PC-3 (cell line): ENCODE measurements at places on chromosomes 2 and 18. TPM values are rescaled to one million over a fixed set of nuclear protein-coding genes. Genes with fewer than 3 reads are reported as not detected.

SCN3A gene
- 0.07 and 0.12 TPM in 2 replicates for total RNA-seq

ACKR3 gene
- 0.86 and 3.1 TPM in 2 replicates for total RNA-seq

PLCD4 gene
- 5.6 and 11.7 TPM in 2 replicates for total RNA-seq

DIPK1C gene
- not detected in 2 replicates for total RNA-seq

CCDC102B gene
- 2.2 and 2.4 TPM in 2 replicates for total RNA-seq

IL1A gene
- 0.11 TPM in 1 of 2 replicates, not detected in the other for total RNA-seq

MAB21L4 gene
- 0.12 and 1.0 TPM in 2 replicates for total RNA-seq

NYAP2 gene
- not detected in 2 replicates for total RNA-seq

MRO gene
- 0.55 TPM in 1 of 2 replicates, not detected in the other for total RNA-seq

POTEC gene
- total RNA-seq, result 0.04 TPM in 1 of 2 replicates, not detected in the other

VPS4B gene
- 44.7 and 50.3 TPM in 2 replicates for total RNA-seq

LTBP1 gene
- total RNA-seq, result 34.0 and 45.9 TPM in 2 replicates

ASAP2 gene
- total RNA-seq, result 25.2 and 34.5 TPM in 2 replicates

SERPINB11 gene
- not detected in 2 replicates for total RNA-seq

ANKRD62 gene
- total RNA-seq, result not detected in 2 replicates

DSC1 gene
- total RNA-seq, result not detected in 2 replicates

SCYGR4 gene
- total RNA-seq, result not detected in 2 replicates

CRYGD gene
- total RNA-seq, result not detected in 2 replicates

NGEF gene
- total RNA-seq, result 71.3 and 80.2 TPM in 2 replicates

EIF2AK3 gene
- 10.7 and 16.2 TPM in 2 replicates for total RNA-seq

LCLAT1 gene
- total RNA-seq, result 19.5 and 22.0 TPM in 2 replicates

ZNF638 gene
- 82.9 and 93.2 TPM in 2 replicates for total RNA-seq

TMEM247 gene
- not detected in 2 replicates for total RNA-seq

ATP6V1B1 gene
- total RNA-seq, result not detected in 2 replicates

STPG4 gene
- total RNA-seq, result 2.4 TPM in 1 of 2 replicates, not detected in the other

CACNB4 gene
- not detected in 2 replicates for total RNA-seq

MLPH gene
- 201 and 270 TPM in 2 replicates for total RNA-seq

MC5R gene
- total RNA-seq, result not detected in 2 replicates

CCDC74A gene
- 6.5 and 13.7 TPM in 2 replicates for total RNA-seq

FMNL2 gene
- total RNA-seq, result 15.6 and 15.8 TPM in 2 replicates

FAM110C gene
- 5.0 and 6.8 TPM in 2 replicates for total RNA-seq

FAM124B gene
- not detected in 2 replicates for total RNA-seq

TAF1B gene
- 24.1 and 39.5 TPM in 2 replicates for total RNA-seq

ASB18 gene
- 0.15 TPM in 1 of 2 replicates, not detected in the other for total RNA-seq

CRYGC gene
- total RNA-seq, result not detected in 2 replicates

MYO5B gene
- 10.4 and 10.7 TPM in 2 replicates for total RNA-seq

KCNG3 gene
- total RNA-seq, result 2.3 and 2.4 TPM in 2 replicates

GPR35 gene
- 2.4 and 5.2 TPM in 2 replicates for total RNA-seq

C1GALT1C1L gene
- not detected in 2 replicates for total RNA-seq

TTN gene
- total RNA-seq, result 0.52 and 1.1 TPM in 2 replicates

EPHA4 gene
- 3.3 and 3.6 TPM in 2 replicates for total RNA-seq

ERFE gene
- total RNA-seq, result 7.4 and 8.5 TPM in 2 replicates

RFX8 gene
- 0.46 and 0.77 TPM in 2 replicates for total RNA-seq

ANKRD53 gene
- not detected in 2 replicates for total RNA-seq

GAREM2 gene
- 1.4 and 1.8 TPM in 2 replicates for total RNA-seq
